Heart right ventricle (tissue), 16 donors: ENCODE measurements at places on chromosomes 2 and 18. TPM values are rescaled to one million over a fixed set of nuclear protein-coding genes. Genes with fewer than 3 reads are reported as not detected.

- DNase-seq = no peak
Measured at GRCh38 chr2:229761663-229762062, 47.3 kb upstream of the DNER start.

The MYO7B gene
- 1.4 TPM for total RNA-seq

DNA sequence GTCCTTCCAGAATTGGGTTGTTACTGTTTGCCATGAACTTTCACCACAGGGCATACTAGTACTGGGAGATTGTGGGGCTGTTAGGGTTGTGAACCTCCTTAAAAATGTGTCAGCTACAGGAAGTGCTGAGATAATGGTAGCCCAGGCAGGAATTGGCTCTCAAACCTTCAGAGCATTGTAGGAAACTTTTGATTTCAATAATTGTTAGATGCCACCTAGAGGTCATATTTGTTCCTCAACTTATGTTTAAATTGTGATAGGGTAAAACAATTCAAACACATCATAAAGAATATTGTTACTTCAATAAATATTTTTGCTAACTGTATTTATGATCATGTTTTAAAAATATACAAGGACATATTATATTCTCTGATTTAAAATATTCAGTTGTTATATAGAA lies 594.6 kb downstream of the ADCYAP1 start:
- DNase-seq = no peak

GRCh38 chr2:226410247-226410835 lies 389.3 kb downstream of the IRS1 start:
- no peak for DNase-seq

DNA sequence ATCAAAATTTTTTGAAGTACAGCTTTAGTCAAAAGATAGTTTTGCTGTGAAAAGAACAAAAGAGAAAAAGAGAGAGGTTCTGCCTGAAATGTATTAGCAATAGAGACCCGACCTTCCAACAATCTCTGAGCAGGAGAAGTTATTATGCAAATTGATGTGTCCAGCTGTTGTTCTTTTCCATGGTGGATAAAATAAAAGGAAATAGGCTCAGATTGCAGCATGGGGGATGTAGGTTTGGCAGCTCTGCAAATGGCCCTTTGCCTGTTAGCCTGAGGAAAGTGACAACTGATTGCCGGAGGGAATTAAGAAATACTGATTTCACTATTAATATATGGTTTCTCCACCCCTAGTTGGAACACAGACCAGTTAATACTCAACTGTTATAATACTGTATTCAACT lies 1283.2 kb upstream of the NXPH2 start:
- DNase-seq = no peak
